ENCODE measurements at places on chromosomes 11 and 22.

DNA sequence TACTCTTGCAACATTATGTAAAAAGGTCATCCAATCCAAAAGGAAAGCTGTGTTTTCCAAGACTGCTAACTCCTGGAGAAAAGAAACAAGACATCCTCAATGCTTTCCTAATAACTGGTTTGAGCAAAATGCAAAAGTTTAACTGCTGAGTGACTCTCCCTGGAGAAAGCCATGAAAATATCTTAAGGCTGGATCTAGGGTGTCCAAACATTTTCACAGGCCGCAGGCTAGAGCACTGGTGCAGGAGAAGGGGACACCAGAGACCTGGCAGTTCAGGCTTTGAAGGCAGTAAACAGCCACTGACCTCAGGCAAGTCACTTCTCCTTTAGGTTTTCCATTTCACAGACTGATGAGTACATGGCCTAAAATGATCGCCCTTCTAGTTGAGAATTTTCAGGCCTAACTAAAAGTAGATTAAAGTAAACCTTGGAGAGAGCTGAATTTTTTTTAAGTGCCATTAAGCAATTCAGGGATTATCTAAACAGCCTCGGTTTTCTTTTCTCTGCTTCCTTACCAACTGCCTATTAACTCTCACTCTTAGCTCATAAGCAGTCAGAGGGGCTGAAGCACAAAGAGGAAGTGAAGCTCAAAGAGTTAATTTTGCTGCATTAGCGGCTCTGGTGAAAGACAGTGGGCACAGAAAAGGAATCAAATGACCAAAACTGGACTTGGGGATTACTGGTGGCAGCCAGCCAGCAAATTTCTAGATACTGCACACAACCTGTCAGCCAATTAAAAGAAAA is 2.3 kb downstream of the CHKA start:
- DNase-seq = no peak

- no peak for DNase-seq
Observed at GRCh38 chr11:61158691-61159381, 2.4 kb downstream of the VPS37C start.

- DNase-seq = no peak
Observed at GRCh38 chr11:70555078-70555477, 156.7 kb downstream of the CTTN start.

- no peak for DNase-seq
Observed at GRCh38 chr11:8773916-8774539, 91.4 kb downstream of the RPL27A start.

DNA sequence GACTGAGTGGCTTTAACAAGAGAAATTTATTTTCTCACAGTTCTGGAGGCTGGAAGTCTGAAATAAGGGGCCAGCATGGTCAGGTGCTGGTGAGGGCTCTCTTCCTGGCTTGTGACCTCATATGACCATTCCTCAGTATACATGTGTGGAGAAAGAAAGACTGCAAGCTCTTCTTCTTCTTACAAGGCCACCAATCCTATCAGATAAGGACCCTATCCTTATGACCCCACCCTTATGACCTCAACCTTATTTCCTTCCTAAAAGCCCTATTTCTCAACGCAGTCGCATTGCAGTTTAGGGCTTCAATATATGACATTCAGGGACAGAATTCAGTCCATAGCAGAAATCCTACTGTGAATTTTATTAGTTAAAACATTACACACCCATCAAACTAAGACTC is 124.4 kb upstream of the RAG2 start:
- no peak for DNase-seq

DNA sequence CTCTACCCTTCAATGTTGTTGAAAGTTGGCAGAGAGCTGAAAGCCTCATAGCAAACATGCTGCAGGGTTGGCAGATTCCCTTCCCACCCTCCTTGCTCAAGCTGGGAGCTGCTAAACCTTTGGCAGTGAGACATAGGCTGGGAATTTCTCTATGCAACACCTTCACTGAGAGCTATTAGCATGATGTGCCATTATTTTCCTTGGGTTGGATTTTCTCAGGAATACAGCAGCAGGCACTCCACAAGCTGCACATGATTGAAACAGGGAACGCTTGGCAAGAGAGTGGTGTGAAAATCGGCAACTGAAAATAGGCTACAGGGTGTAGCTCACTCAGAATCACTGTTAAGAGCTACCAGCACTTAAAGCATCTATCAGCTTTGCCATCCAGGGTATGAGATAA is 9.6 kb upstream of the ALKBH3 start:
- no peak for DNase-seq

- DNase-seq = no peak
Observed at GRCh38 chr11:2147391-2147790, 8.2 kb upstream of the IGF2 start.

- DNase-seq = no peak
Observed at GRCh38 chr11:18264035-18264434, 2.0 kb upstream of the SAA1 start.

DNA sequence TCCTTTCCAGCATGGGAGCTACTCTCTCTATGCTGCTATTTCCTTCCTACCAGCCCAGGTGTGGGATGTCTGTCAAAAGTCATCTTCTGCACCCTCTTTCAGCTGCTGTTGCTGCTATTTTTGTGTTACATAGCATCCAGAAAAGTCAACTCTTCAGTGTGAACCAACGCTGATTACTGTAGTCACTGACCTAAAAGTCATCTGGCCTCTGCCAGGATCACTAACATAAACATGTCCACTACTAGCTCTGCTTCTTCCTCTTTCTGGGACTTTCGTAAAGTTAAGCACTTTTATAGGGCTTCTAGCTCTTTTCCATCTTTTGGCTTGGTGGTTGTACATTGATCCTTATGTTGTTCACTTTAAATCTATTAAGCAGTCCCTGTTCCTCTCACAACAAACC is 90.2 kb upstream of the CARD18 start:
- no peak for DNase-seq

DNA sequence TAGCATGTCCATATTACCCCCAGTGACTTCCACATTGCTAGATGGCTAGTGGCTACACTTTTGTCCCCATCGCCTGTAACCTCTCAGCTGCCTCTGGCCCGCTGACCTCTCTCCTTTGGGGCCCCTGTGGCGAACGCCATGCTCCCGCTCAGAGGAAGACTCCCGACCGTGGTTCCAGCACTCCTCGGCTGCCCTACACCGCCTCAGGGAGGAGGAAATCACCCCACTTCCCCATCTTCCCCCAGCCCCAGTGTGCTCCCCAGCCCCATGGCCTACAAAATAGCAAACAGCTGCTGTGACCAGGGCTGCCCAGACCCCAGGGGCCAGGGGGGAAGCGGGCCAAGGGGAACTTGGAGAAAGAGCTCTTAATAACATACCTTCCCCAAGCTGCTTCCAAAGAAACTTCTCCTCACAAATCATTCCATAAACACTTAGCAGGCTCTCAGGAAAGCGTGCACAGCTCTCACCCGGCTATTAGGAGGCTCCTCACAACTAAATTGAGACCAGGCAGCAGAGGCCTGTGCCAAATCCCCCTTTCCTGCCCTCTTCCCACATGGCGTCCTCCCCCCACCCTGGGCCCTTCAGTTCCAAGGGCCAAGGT is 63.5 kb upstream of the WNT11 start:
- DNase-seq = no peak

- DNase-seq = no peak
Observed at GRCh38 chr11:134734141-134734845, 322.3 kb upstream of the B3GAT1 start.

GRCh38 chr11:120272303-120272702 is 32.4 kb downstream of the POU2F3 start:
- DNase-seq = no peak

DNA sequence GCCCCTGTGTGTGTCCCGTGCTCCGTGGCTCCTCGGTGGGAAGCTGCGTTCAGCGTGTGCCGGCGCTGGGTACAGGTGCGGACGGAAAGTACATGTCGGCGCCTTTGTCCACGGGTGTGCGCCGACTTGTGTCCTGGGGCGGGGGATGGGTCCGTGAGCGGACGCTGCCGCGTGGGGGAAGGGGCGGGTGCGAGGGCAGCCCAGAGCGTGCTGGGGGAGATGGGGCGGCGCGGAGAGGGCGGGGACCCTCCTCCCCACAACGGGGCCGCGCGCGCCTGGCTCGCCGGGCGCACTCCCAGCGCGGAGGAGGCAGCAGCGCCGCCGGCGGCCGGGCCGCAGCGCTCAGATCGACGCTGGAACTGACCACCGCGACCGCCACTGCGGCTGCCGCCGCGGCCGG is 33.6 kb upstream of the RELT start:
- no peak for DNase-seq

Data from activated T-cell treated with anti-CD3 and anti-CD28 coated beads for 48 hours (primary cell).